CD4-positive, alpha-beta T cell treated with Interleukin-2 at 100 ng/mL for 4 hours (primary cell): ENCODE measurements at places on chromosomes 11 and 22.

DNA sequence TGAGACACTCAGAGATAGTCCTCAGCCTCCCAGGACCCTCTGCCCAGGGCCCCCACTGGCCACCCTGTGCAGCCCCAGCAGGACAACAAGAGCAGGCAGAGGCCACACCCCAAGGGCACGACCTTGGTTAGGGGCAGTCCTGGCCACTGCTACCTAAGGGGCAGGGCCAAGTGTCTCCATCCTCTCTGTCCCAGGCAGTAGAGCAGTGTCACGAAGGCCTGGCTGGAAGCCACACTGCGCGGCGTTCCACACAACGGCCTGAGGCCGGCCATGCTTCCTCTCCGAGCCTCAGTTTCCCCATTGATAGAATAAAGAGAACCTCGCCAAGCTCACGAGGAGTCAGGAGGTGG, 1074.3 kb downstream of the BRD1 start:
- no peak for DNase-seq

- DNase-seq: no peak
Measured at GRCh38 chr11:126378763-126379162, 23.3 kb downstream of the ST3GAL4 start.

DNA sequence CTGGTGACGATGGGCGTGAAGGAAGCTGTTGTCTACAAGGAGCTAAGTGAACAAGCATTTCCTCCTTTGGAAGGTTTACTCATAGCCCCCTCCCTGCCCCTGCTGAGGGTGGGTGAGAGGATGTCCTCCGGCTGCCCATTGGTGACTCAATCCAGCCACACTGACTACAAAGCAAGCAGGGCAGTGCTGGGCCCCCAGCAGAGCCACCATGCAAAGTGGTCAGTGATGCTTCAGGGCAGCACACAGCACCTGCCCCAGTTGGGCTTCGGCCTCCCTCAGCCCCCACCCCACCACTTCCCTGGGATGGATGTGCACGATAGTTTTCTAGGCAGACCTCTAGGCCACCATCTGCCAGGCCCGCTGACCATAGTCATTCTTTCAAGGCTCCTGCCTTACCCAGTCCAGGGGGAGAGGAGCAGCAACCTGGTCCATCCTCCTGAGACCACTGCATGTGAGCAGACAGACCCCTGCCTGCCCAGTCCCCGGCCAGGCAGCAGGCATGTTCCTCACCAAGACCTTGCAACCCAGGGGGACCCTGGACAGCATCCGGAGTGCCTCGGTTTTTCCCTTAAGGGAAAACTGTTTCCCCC, 125.1 kb downstream of the BCR start:
- DNase-seq: no peak

- DNase-seq: peak; percentile 9
Measured at GRCh38 chr11:7688238-7688826, 15.0 kb upstream of the CYB5R2 start.

DNA sequence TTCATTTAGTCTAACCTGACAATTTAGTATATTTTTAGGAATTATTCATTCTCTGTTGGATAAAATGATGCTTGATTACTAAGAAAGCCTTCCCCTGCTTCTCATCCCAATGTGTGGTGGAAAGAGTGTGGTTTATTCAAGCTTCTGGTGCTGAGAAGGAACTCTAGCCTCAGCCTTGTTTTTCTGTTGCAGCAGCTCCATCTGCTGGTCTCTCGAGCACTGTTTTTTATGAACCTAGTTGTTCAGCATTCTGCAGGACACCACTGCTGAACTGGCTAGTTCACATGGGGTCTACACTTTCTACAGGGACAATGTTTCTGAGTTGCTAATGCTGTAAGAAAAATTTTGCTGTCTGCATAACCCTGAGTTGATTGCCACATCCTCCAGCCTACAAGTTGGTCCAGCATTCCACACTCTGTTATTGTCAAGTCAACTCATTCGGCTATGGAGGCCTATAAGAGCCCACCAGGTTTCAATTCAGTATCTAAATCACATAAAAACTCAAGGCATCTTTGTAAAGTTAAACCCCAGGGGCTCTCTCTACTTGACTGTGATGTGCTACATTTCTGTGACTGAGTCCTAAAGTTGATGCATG, 14.3 kb downstream of the OR2AG2 start:
- DNase-seq: peak; percentile 75

- DNase-seq: no peak
Measured at GRCh38 chr11:117931331-117931950, 2.2 kb upstream of the TMPRSS13 start.

- DNase-seq: no peak
Measured at GRCh38 chr22:19373450-19373849, 58.1 kb downstream of the HIRA start.

- DNase-seq: peak; percentile 56
Measured at GRCh38 chr22:22558972-22559603, at the start of gene PRAME. PRAME (minus strand) TSS chr22:22559265; CDS start chr22:22556832, 2,433 bp downstream.

DNA sequence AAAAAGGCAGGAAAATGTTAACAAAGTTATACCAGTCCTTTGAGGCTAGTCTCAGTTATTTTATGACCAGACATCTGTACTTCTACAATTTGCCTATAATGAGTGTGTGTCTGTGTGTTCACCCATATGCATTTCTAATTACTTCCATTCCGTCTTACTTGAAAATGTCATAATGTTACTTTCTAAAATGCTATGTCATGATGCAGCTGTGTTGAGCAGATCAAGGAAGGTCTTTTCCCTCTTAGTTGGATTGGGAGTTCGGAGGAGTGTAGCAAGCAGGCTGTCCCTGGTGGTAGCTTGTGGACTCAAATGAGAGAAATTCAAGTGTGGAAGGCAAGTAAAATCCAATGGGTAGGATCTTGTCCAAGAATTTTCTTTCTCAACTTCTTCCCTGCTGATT, 3.0 kb downstream of the SNX19 start:
- no peak for DNase-seq

DNA sequence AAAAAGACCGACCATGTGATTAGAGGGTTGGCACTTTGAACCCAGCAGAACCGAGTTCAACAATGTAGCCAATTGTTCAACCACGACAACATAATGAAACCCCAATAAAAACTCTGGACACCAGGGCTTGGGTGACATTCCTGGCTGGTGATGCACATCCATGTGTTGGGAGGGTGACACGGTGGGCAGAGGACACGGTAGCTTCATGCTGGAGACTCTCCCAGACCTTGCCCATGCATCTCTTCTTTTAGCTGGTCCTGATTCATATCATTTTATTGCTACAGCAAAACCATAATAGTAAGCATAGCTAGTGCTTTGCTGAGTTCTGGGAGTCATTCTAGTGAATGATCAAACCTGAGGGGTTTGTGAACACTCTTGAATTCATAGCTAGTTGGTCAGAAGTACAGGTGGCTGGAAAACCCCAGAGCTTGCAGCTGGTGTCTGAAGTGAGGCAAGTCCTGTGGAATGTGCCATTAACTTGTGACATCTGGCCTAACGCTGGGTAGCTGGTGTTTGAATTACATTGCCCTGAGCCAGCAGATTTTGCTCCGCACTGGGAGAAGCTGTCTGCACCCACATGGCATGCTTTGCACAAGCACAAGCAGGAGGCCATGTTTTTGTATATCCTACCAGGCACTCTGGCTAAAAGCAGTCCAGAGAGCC, 14.0 kb downstream of the RPUSD4 start:
- DNase-seq: no peak

- DNase-seq: no peak
Measured at GRCh38 chr11:75474240-75474639, 41.2 kb upstream of the KLHL35 start.

GRCh38 chr11:12505183-12505582, 127.8 kb downstream of the PARVA start:
- DNase-seq: no peak

- DNase-seq: peak; percentile 73
Measured at GRCh38 chr11:73295241-73295995, 12.7 kb upstream of the ARHGEF17 start.

- DNase-seq: no peak
Measured at GRCh38 chr11:975827-976226, 50.2 kb downstream of the AP2A2 start.

DNA sequence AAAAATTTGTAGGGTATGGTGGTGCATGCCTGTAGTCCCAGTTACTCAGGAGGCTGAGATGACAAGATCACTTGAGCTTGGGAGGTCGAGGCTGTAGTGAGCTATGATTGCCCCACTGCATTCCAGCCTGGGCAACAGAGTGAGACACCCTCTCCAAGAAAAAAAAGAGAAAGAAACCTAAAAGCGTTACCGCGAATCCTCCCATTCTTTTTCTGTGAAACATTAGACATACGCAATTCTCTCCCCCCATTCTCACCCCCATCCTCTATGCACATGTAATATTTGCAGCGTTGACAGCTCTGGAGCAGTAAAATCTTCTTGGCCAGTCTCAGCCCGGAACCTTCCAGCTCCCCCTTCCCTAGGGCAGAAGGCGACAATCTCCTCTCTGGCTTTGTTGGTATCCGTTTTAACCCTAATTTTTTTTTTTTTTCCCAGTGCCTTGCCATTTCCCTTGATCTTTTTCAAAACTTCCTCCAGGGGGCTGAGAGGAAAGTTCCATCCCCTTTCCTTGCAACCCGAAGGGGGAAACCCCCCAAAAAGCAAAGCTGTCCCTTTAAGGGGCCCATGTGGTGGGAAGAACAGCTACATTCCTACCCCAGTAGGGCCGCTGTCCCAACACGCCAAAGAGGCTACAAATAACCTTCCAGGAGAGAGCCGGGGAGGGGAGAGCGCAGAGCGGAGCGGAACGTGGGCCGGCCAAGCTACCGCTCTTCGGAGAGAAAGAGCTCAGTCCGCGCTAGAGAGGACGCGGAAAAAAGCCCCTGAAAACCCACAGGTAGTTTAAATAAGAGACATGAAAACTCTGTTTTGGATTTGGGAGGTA, 1.9 kb downstream of the LRP4 start:
- no peak for DNase-seq

DNA sequence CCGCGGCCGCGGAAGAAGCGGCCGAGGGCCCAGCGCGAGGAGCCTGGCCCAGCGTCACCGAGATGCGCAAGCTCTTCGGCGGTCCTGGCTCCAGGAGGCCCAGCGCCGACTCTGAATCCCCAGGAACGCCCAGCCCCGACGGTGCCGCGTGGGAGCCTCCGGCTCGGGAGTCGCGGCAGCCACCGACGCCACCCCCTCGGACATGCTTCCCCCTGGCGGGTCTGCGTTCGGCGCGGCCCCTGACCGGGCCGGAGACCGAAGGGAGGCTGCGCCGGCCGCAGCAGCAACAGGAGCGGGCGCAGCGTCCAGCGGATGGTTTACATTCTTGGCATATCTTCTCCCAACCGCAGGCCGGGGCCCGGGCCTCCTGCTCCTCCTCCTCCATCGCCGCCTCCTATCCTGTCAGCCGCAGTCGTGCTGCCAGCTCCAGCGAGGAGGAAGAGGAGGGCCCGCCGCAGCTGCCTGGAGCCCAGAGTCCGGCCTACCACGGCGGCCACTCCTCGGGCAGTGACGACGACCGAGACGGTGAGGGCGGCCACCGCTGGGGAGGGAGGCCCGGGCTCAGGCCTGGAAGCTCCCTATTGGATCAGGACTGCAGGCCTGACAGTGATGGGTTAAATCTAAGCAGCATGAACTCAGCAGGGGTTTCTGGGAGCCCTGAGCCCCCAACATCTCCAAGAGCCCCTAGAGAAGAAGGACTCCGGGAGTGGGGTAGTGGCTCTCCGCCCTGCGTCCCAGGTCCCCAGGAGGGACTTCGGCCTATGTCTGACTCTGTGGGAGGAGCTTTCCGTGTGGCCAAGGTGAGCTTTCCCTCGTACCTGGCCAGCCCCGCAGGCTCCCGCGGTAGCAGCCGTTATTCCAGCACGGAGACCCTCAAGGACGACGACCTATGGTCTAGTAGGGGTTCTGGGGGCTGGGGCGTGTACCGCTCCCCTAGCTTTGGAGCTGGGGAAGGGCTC, 1.2 kb downstream of the ARHGEF17 start:
- DNase-seq: no peak
